ENCODE measurements at places on chromosomes 11 and 22.

DNA sequence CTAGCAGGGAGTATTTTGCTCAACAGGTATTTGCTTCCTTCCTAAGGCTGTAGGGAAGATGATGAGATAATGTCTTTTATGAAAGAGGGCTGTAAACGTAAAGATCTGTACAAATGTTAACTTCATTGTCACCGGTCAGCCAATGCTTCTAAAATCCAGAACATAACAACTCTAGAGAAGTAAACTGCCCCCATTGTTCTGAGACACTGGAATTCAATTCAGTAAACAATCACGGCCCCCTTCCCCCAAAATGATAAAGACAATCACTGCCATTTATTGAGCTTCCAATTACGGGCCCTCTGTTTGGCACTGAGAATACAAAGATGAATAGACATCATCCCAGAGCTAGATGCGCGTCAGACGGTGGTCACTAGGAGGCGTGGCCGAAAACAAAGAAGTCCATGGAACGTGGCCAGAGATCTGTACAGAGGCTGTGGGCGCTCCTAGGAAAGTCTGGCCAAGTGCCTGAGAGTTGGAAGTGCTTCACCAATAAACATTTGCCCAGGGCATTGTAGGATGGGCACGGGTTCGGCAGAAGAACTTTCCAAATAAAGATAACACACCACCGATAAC lies 576 bp downstream of the TMEM258 start:
- DNase-seq = peak; percentile 38

DNA sequence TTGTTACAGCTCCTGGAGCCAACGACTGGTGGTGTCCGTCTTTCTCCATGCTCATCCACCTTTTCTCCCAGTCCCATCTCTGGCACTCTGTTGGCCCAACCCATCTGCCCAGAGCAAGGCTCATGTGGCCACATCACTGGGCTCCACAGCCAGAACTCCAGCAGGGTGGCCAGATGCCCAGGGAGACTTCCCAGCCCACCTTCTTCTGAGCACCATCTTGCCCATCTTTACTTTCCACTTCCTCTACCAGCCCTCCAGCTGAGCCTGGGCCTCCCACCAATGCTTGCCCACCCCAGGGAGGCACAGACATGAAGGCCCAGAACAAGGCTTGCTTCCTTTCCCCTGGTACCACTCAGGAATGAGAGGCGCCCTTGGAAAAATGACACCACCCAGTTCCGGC lies 116.8 kb downstream of the BUD13 start:
- DNase-seq = no peak

DNA sequence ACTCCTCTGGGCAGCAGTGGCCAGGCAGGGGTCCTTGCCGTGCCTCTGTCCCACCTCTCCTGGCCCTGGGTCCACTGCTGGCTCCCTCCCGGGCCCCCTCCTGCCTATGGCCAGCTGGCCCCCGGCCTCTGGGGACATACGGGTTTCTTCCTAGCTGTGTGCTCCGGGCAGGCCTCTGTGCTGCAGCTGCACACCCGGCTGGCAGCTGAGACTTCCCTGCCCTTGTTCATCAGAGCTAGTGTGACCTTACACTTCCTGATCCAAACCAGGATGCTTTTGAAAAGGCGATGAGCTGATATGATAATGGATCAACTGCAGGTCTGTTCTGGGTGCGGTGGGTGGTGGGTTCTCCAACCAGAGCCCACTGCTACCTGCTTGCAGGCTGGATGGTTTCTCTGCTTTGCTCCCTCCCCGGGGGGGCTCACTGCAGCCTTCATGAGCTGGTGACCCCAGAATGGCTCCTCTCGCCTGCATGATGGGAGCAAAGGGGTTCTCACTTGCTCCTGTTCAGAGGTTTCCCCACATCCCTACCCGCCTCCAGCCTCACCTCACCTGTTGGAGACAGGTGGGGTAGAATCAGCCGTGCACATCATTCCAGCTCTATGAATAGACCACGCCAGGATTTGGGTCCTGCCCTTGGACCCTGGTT lies 13.3 kb downstream of the B3GAT1 start:
- DNase-seq = no peak

- DNase-seq = no peak
Measured at GRCh38 chr11:47914743-47915142, 65.6 kb upstream of the PTPRJ start.

DNA sequence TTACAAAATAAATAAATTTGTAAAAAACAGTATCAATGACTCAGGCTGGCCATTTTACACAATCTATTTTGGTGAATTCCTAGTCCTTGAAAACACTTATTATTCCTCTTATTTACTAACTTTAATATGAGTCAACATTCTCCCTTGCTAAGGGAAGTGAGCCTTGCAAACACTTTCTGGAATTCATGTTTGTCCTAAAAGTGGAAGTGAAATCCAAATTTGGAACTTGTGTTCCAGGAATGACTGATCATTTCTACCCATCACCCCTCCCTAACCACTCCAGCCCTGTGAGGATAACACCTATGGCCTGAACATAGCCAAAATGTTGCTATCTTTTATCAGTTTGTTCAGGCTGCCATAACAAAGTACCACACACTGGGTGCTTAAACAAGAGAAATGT lies 83.1 kb downstream of the OR5AK2 start:
- DNase-seq = no peak

GRCh38 chr11:95536047-95536690 lies 253.4 kb downstream of the FAM76B start:
- DNase-seq = no peak

Measured in CD4-positive, alpha-beta memory T cell (primary cell).